Activated CD8-positive, alpha-beta memory T cell treated with anti-CD3 and anti-CD28 coated beads for 36 hours (primary cell): ENCODE measurements at places on chromosomes 16 and 17. TPM values are rescaled to one million over a fixed set of nuclear protein-coding genes. Genes with fewer than 3 reads are reported as not detected.

ANKFN1 gene
- not detected for total RNA-seq

ST6GALNAC2 gene
- not detected for total RNA-seq

RNF222 gene
- not detected for total RNA-seq

RRAD gene
- 0.50 TPM for total RNA-seq

BIRC5 gene
- 75.6 TPM for total RNA-seq

PRRT2 gene
- total RNA-seq: 0.67 TPM

P2RX5 gene
- total RNA-seq: 16.5 TPM

IQCK gene
- 5.0 TPM for total RNA-seq

OSBPL7 gene
- 17.0 TPM for total RNA-seq

ABCA8 gene
- total RNA-seq: not detected

CDRT15L2 gene
- total RNA-seq: not detected

AGRP gene
- 0.25 TPM for total RNA-seq

TNRC6C gene
- total RNA-seq: 17.9 TPM

KCNJ16 gene
- not detected for total RNA-seq

CA5A gene
- total RNA-seq: not detected

SPATA22 gene
- 0.36 TPM for total RNA-seq

IRX5 gene
- total RNA-seq: 0.13 TPM
